ENCODE measurements at places on chromosomes 1 and 21. TPM values are rescaled to one million over a fixed set of nuclear protein-coding genes. Genes with fewer than 3 reads are reported as not detected.

Gene BTBD19
- 1.8 TPM for total RNA-seq

Gene NMNAT2
- total RNA-seq = 0.47 TPM

Gene ZBTB18
- total RNA-seq = 4.5 TPM

Gene RIT1
- 22.4 TPM for total RNA-seq

Gene CFHR3
- total RNA-seq = 0.20 TPM

Gene MUL1
- 43.1 TPM for total RNA-seq
